Stimulated activated CD4-positive, alpha-beta T cell treated with anti-CD3 and anti-CD28 coated beads, TNF-alpha, amount 100 ng/mL, for 1 hour (primary cell): ENCODE measurements at places on chromosomes 7 and 10.

DNA sequence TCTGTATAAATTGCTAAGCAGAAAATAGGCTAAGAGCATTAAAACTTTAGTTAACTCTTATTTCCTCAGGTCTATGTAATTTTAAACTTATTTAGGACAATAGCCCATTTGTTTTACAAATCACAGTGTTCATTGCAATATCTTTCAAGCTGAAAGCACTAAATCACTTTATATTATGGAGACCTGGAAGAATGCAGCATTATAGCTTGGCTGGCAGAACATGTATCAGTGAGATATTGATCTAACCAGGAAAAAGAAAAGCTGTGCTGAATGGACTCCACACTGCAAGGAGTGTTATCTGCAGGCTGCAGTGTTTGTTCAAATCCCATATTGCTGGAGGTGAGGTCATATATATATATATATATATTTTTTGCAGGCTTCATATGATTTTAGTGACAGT is 517.5 kb downstream of the NRG3 start:
- DNase-seq = no peak

DNA sequence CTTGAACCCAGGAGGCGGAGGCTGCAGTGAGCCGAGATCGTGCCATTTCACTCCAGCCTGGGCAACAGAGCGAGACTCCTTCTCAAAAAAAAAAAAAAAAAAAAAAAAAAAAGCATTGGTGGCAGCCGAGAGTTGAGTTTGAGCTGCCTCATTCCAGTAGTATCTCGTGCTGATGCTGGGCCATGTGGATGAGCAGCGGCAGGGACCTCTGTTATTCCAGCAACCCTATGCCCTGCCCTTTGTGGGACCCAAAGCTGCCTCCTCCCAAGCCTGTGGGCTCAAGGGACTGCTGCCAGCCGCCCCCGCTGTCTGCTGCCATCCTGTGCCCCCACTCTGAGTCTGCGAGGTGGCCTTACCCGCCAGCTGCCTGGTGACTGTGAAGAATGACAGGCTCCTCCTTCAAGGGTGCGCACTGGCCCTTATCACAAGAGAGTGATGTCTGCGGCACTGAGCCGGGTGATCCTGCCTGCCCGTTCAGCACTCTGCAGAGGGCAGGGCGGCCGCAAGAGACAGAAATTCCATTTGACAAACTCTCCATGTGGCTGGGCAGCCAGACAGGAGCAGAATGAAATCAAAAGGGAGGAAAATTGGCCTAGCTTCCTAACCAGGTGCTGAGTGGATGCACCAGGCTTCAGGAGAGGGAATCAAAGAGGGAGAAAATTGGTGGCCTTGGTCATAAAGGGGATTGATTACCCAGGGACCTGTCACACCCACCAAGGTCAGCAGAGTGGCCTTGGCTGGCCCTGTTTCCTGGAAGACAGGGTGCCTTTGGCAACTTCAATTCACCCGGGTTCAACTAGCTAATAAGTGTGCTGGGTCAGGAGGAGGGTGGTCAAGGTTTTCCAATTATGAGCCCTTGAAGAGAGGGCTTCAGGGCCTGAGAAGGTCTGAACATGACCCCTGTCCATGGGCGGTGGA is 65.3 kb upstream of the ZMIZ1 start:
- DNase-seq = no peak

DNA sequence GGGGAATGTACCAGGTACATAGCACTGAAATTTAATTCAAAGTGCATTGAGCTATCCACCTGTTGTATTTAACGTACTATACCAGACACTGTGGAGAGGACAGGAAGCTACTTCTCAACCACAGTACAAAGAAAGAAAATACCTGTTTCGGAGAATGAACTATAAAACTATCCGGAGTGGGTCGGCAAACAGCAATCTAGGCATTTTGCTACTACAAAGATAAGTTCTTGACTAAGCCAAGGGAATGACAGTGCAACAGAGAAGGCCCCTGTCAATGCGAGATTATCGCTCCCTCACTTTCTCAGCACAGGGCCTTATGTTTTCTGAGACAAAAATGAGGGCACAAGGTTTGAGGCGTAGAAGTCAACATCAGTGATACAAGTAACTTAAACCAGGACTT is 27.4 kb downstream of the SFMBT2 start:
- DNase-seq = no peak

DNA sequence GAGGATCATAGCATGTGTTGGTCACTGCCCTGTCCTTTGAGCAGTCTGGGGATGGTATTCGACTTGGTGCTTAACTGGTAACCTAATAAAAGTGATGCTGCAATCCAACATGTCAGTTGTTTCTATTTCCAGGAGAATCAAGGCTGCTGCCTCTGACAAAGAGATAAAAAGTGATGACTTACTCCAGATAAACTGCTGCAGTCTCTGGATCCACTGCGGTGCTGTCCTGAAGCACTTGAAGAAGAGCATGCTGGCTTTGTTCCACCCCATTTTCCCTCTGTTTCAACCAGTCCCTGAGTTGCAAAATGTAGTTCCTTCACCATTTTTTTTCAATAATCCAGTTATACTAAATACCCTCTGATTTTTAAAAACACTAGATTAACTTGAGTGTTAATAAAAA is 403.5 kb upstream of the ANKRD30A start:
- DNase-seq = no peak

DNA sequence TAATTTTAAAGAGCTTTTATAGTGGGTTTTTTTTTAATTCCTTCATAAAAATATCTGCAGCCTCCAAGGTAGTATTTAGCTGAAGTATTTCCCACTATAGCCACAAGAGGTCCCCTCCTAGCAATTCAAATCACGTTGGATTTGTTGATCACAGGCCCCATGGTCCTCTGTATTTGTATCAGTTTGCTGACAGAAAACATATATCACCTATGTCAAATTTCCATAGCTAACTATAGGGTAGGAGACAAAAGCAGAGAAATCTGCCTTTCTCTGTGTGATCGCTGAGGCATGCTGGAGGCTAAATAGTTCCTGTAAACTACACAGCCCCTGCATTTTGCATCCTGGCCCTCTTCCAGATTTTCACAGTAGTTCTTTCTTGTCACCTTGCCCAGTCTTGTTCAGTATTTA is 1.7 kb upstream of the CTNNA3 start:
- no peak for DNase-seq

DNA sequence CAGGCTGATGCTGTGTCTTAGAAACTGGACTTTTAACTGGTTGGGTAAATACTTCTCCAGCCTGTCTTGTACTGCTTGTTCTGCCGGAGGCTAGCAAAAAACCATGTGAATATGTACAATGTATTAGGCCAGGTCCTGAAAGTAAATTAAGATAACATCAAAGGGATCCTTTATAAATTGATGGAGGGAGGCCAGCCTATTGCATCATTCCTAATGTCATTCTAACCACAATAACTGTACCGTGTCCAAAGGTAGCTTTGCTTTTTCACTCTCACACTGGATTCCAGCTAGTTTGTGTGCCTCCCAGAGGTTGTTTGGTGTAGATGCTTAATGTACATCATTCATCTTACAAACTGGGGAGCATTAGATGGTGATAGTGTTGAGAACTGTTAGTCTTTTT is 91.2 kb upstream of the SEM1 start:
- no peak for DNase-seq

GRCh38 chr7:20906801-20907453 is 120.2 kb upstream of the SP8 start:
- DNase-seq = no peak

DNA sequence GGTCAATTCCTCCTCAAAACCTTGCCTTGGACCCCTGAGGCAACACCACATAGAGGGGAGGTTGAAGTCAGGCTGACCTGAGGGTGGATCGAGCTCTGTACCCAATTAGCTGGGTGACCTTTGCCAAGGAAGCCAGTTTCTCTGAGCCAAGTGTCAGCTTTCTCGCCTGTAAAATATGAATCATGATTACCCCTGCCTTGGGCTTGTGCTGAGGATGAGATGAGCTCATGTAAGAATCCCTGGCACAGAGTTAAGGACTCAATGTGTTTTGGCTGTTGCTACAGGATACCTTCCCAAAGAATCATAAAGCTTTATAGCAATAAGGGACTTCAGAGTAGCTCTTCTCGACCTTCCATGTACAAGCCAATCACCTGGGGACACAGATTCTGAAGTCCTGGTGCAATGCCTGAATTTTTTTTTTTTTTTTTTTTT is 43.5 kb upstream of the CACUL1 start:
- DNase-seq = no peak

GRCh38 chr7:130133029-130133782 is 62.9 kb downstream of the KLHDC10 start:
- no peak for DNase-seq

GRCh38 chr7:95886501-95887090 is 114.2 kb downstream of the DYNC1I1 start:
- no peak for DNase-seq

- DNase-seq = no peak
Observed at GRCh38 chr7:34973400-34973760, 63.9 kb downstream of the DPY19L1 start.

DNA sequence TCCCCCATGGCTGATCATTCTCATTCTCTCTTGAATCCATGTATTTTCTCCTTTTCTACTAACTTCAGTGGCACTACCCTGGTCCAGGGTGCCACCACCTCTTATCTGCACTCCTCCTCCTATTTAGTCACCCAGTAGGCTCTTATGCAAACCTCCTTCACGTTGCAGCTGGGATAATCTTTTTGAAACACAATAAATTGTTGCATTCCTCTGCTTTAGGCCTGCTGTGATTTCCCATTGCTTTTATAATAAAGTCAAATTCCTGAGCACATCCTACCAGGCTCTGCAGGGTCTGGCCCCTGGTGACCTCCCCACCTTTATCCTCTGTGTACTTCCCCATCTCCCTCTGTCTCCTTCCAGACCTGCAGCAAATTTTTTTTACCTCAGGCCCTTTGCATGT is 112.7 kb upstream of the KIAA1217 start:
- no peak for DNase-seq

GRCh38 chr10:98267069-98267893 is 713 bp downstream of the LOXL4 start:
- DNase-seq = no peak

DNA sequence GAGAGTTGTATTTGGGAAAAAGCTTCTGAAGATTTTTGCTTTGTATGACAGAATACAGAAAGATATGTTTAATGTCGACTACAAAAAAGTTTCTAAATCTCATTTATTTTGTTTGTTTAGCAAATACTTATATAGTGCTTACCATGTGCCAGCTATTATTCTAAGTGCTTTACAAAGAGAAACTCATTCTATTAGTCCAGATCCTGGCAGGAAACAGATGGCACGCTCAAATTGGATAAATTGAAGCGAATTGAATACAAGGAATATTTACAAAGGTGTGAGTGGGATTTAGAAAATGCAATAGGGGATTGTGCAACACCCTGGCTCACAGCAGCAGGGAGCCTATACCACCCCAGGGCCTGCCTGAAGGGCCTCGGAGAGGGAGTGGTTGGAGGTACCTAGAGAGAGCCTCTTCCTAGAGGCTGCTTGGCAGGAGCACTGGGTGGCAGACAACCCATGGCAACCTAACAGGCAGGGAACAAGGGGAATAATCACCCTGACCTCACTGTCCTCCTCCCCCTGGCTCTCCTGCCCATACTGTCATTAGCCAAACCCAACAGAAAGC is 27.6 kb upstream of the FAM204A start:
- no peak for DNase-seq

DNA sequence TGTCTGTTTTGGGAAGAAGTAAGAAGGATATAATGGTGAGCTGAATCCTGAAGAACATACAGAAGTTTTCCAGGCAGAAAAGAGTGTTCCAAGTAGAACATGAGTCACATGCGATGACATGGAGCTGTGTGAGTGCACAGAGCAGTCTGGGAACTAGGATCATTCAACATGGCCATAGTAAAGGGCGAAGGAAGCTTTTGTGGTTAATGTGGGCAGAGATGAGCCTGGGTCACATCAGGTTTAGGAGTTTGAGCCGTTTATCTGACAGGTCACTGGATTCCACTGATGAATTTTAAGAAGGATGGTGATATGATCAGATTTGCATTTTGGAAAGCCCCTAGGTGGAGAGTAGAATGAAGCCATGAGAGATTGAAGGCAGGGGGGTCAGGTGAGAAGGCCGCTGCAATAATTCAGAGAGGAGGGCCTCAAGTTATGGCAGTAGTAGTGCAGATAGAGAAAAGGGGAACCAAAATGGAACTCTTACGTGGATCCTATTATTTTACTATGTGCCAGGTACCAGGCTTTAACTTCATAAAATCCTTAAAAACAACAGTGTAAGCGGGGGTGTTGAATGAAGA is 171.3 kb downstream of the RNLS start:
- DNase-seq = no peak
